ENCODE measurements at places on chromosomes 1 and 21. TPM values are rescaled to one million over a fixed set of nuclear protein-coding genes. Genes with fewer than 3 reads are reported as not detected.
A peak's percentile ranks its signal among the peaks of the same experiment; 100 is the strongest.

- H3K4me1 ChIP-seq = peaks cover 41% of the 10 kb centered on the region
- no peaks in the 10 kb centered on the region for H3K27me3 ChIP-seq
- DNase-seq = no peak
- H3K4me3 ChIP-seq = no peak overlapping the region
Observed at GRCh38 chr1:184622136-184622823, 132.4 kb downstream of the EDEM3 start.

GRCh38 chr21:33324291-33325221 lies at the start of gene IFNAR1:
Gene IFNAR1 (plus strand): TSS chr21:33324970. CDS start chr21:33325056, 86 bp downstream.
- peak within 1 kb of the TSS; percentile 94 for H3K4me3 ChIP-seq
- peaks cover 8% of the 10 kb centered on the region for H3K4me1 ChIP-seq
- H3K27ac ChIP-seq = peak within 1 kb of the TSS; percentile 95
- H3K27me3 ChIP-seq = no peaks in the 10 kb centered on the region

The CD247 gene
- not detected for polyA plus RNA-seq

DNA sequence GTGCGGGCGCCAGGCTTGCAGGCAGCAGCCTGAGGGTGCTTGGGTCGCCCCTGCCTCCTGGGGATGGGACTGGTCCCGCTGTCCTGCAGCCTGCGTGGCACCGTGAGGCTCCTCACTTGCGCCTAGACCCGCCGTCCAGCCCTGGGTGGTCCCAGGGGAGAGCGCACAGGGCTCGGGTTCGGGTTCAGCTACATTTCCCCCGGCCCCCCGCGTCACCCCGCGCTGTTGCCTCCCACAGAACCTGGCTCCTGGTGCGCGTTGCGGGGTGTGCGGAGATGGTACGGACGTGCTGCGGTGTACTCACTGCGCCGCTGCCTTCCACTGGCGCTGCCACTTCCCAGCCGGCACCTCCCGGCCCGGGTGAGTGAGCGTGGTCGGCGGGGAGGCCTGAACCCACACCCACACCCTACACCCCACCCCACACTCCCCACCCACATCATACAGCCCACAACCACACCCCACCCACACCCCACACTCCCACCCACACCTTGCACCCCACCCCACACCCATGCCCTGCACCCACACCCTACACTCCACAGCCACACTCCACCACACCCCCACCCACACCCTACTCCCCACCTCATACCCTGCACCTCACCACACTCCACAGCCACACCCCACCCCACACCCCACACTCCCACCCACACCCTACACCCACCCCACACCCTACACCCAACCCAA lies 6.2 kb upstream of the PFKL start:
- no peaks in the 10 kb centered on the region for H3K4me1 ChIP-seq
- H3K27ac ChIP-seq = no peak overlapping the region
- no peak overlapping the region for H3K4me3 ChIP-seq
- peaks cover 19% of the 10 kb centered on the region for H3K27me3 ChIP-seq
- no peak for DNase-seq

The PPIAL4G gene
- not detected for polyA plus RNA-seq

GRCh38 chr1:40059960-40060750 lies 19.6 kb downstream of the CAP1 start:
- H3K27ac ChIP-seq = peak overlapping the region; percentile 32
- no peak overlapping the region for H3K4me3 ChIP-seq
- peaks cover 31% of the 10 kb centered on the region for H3K4me1 ChIP-seq
- no peaks in the 10 kb centered on the region for H3K27me3 ChIP-seq
- H3K36me3 ChIP-seq = peaks cover 55% of the 10 kb centered on the region

DNA sequence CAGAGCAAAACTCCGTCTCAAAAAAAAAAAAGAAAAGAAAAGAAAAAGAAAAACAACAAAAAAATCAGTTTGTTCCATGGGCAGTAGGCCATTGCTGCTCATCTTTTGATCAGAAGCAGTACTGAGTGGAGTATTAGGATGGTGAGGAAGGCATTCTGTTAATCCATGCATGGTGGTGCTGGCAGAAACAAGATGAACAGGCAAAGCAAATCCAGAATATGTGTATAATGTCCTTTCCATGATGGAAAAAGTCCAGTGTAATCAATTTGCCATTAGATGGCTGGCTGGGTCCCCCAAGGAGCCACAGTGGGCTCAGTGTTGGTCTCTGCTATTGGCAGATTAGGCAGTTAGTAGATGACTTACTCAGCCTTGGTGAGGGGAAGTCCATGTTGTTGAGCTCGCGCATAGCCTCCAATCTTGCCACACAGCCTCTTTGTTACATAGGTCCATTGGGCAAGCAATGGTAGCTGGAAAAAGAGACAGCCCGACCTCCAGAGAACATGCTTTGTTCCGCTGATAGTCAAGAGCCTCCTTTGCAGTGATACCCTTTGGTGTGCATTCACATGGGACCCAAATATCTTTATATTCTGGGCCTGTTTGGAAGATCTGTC lies 23.3 kb downstream of the H3-3A start:
- peaks cover 8% of the 10 kb centered on the region for H3K4me1 ChIP-seq
- H3K36me3 ChIP-seq = no peaks in the 10 kb centered on the region
- H3K27ac ChIP-seq = no peak overlapping the region
- no peak overlapping the region for H3K4me3 ChIP-seq
- DNase-seq = no peak

DNA sequence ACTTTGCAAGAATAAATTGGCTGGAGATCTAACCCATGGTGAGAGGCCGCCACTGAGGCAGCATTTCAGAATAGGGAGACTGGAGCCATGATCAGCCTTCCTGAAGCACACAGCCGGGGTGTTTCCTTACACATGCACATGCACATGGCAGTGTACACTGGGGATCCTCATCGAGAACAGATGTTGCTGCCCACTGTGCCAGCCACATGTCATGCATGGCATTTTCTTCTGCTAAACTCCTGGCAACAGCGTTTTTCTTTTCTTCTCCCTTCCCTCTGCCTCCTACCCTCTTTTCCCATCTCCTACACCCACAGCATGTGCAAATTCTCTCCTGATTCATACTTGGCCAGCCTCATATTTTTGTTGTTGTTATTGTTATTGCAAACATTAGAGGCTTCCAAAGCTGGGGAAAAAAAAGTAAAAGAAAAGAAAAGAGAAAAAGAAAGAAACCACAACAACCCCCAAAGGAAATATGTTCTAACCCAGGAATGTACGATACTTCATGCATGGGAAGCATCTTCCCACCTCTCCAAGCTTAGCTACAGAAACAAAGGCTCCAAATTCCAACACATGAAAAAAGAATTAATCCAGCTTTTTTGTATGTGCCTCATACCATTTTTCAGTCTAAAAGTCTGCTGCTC lies 344.0 kb downstream of the ASTN1 start:
- H3K36me3 ChIP-seq = no peaks in the 10 kb centered on the region
- no peak overlapping the region for H3K27ac ChIP-seq
- no peak overlapping the region for H3K4me3 ChIP-seq
- H3K4me1 ChIP-seq = no peaks in the 10 kb centered on the region

DNA sequence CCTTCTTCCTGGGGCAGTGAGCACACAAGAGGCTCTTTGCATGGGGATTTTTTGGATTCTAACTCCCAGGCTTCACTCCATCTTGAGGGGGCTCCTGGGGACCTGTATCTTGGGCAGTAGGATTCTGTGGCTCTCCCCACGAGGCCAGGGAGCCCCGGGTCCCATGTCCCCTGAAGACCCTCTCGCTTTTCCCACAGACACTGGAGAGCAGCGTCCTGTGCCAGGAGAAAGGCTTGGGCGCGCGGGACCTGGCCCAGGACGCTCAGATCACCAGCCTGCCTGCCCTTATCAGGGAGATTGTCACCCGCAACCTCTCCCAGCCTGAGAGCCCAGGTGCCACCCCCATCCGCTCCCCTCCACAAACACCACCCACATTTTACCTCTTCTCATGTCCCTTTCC lies 735 bp downstream of the CROCC start:
- no peak overlapping the region for H3K27ac ChIP-seq
- no peaks in the 10 kb centered on the region for H3K27me3 ChIP-seq
- peaks cover 23% of the 10 kb centered on the region for H3K4me1 ChIP-seq

DNA sequence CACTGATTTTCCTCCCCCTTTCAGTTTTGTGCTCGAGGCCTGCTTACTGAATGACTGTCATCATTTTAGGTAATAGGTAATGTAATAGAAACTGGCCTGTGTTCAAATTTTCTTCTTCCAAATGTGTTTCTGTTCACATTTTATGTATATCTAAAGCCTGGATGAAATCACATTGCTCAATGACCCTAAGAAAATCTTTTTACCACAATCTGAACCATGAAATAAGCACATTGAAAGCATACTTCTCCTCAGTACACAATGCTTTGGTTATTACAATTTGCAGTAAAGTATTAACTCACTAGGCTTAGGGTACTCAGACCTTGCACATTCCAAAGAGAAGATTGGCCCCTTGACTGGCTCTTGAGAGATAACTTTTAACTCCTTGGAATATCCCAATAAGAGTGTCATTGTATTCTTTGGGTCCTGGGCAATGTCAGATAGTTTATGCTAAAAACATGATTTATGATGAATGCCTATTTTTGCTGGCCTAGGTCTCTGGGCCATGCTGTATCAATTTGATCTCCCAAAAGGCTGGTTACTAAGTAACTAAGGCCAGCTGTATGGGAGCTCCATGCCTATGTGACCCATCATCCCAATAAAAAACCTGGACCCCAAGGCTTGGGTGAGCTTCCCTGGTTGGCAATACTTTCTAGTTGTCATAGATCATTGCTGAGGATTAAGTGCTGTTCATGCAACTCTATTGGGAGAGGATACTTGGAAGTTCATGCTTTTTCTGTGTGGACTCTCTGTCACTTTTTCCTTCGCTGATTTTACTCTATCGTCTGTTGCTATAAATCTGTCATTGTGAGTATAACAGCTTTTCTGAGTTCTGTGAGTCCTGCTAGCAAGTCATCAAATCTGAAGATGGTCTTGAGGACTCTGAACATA lies 293.9 kb downstream of the GRIK1 start:
- no peak overlapping the region for H3K27ac ChIP-seq
- H3K36me3 ChIP-seq = no peaks in the 10 kb centered on the region
- no peaks in the 10 kb centered on the region for H3K4me1 ChIP-seq
- no peak for DNase-seq
- no peak overlapping the region for H3K4me3 ChIP-seq

- H3K36me3 ChIP-seq = no peaks in the 10 kb centered on the region
- H3K4me1 ChIP-seq = peaks cover 20% of the 10 kb centered on the region
- no peaks in the 10 kb centered on the region for H3K27me3 ChIP-seq
- H3K27ac ChIP-seq = no peak overlapping the region
- DNase-seq = no peak
- no peak overlapping the region for H3K4me3 ChIP-seq
Observed at GRCh38 chr1:160376525-160377131, 9.8 kb downstream of the NHLH1 start.

The ARHGEF16 gene
- 6.2 TPM for polyA plus RNA-seq

GRCh38 chr21:42081138-42081537 lies 10.0 kb downstream of the UMODL1 start:
- no peak overlapping the region for H3K27ac ChIP-seq
- peaks cover 13% of the 10 kb centered on the region for H3K4me1 ChIP-seq
- no peak for DNase-seq
- H3K27me3 ChIP-seq = peaks cover 9% of the 10 kb centered on the region

GRCh38 chr1:180252638-180253536 lies 22.8 kb downstream of the LHX4 start:
- H3K27ac ChIP-seq = no peak overlapping the region
- no peaks in the 10 kb centered on the region for H3K4me1 ChIP-seq
- H3K27me3 ChIP-seq = peaks cover 14% of the 10 kb centered on the region
- no peaks in the 10 kb centered on the region for H3K36me3 ChIP-seq

DNA sequence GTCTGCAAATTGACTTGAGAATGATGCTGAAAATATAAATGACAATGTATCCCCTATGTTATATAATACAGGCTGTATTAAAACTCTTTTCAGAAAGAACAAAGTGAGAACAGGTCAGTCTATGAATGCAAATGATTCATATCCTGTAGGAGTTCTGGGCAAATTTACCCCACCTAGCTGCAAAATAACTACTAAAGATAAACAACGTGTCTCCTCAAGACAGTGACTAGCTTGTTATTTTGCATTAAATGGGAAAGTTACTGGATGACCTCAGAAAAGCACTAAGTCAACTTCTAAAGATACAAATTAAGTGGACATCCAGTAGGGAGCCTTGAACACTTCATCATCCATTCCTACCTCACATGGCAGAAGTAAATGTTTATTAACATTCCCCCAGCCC lies 11.1 kb downstream of the RNF19B start:
- H3K4me3 ChIP-seq = no peak overlapping the region
- no peak for DNase-seq
- peaks cover 9% of the 10 kb centered on the region for H3K36me3 ChIP-seq
- no peaks in the 10 kb centered on the region for H3K27me3 ChIP-seq
- H3K27ac ChIP-seq = peak overlapping the region; percentile 75

The BTG3 gene
- polyA plus RNA-seq = 29.9 TPM

The CDKN2C gene
- 0.31 TPM for polyA plus RNA-seq

- peak overlapping the region; percentile 54 for H3K27ac ChIP-seq
- H3K4me1 ChIP-seq = no peaks in the 10 kb centered on the region
- no peak for DNase-seq
- H3K4me3 ChIP-seq = no peak overlapping the region
- H3K27me3 ChIP-seq = no peaks in the 10 kb centered on the region
Observed at GRCh38 chr1:209634005-209634737, 18.1 kb downstream of the LAMB3 start.

DNA sequence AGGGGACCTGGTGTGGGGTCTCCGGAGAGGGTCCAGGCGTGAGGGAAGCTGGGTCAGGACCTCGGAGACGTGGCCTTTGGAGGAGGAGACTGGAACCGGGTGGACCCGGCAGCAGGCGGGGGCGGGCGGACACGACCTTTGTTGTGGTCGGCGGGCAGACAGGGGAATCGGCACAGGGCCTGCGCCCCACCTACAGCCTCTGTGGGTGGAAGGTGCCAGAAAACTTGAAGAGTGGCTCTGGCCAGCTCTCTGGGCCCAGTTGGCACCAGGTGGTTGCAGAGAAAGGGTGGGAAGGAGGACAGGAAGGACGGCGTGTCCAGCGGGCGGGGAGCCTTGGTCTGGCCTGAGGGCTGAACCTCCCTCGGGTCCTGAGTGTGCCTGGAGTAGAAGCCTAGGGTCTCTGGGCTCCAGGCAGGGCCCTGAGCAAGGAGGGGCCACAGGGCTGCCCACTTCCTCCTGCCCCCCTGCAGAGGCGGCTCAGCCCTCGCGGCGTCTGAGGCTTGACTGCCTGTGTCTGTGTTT lies 7.7 kb upstream of the TTLL10 start:
- H3K27me3 ChIP-seq = no peaks in the 10 kb centered on the region
- H3K4me1 ChIP-seq = peaks cover 11% of the 10 kb centered on the region
- H3K27ac ChIP-seq = peak overlapping the region; percentile 95
- DNase-seq = no peak
- H3K4me3 ChIP-seq = peak overlapping the region; percentile 92

GRCh38 chr1:208237241-208237640 lies 6.9 kb downstream of the PLXNA2 start:
- H3K4me1 ChIP-seq = peaks cover 82% of the 10 kb centered on the region
- H3K4me3 ChIP-seq = no peak overlapping the region
- no peaks in the 10 kb centered on the region for H3K27me3 ChIP-seq
- peak overlapping the region; percentile 59 for H3K27ac ChIP-seq
- H3K36me3 ChIP-seq = peaks cover 9% of the 10 kb centered on the region

The PPP1R12B gene
- 6.9 TPM for polyA plus RNA-seq

- no peaks in the 10 kb centered on the region for H3K36me3 ChIP-seq
- no peak within 1 kb of the TSS for H3K27ac ChIP-seq
- DNase-seq = no peak
- H3K27me3 ChIP-seq = peaks cover 6% of the 10 kb centered on the region
Observed at GRCh38 chr1:1918901-1919303, at the start of gene TMEM52. Gene TMEM52 (minus strand): TSS chr1:1919279. CDS start chr1:1919265, 14 bp downstream.

The DUSP12 gene
- polyA plus RNA-seq = 35.3 TPM
